ENCODE measurements at places on chromosomes 13 and 19. TPM values are rescaled to one million over a fixed set of nuclear protein-coding genes. Genes with fewer than 3 reads are reported as not detected.

DNA sequence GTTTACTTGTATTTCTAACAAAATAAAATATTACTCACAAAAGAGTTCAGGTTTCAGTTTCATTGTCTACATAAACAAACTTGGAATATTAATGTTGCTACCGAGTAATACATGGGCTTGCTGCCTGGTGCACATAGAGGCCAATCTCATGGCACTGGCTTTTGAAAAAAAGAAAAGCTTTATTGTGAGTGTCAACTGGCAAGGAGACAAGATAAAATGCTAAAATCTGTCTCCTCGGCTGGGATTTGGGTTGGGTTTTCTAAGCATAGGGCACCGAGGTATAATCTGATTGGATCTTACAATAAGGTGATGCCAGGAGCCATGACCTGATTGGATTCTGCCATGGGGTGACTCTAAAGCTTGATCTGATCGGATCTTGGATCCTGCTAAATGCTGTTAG, 1519.9 kb upstream of the MIR17HG start:
- no peak for DNase-seq

DNA sequence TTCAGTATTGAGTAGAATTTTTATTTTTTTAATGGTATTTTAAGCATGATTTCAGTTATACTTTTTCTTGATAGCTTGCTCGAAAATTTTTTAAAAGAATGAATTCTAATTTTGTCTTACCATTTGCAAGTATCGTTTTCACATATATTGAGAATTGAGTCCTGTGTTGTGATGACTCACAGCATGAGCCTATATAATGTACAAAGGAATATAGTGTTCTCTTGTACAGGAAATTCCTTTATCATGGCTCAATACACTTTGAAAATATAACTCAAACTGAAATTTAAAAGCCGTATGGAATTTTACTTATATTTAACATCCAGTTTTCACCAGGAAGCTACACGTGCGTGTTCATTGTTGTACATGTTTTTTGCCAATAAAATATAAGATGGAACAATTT, 161.1 kb upstream of the TMTC4 start:
- no peak for DNase-seq

- DNase-seq, result no peak
Measured at GRCh38 chr19:1575323-1576241, 7.5 kb upstream of the MEX3D start.

DNA sequence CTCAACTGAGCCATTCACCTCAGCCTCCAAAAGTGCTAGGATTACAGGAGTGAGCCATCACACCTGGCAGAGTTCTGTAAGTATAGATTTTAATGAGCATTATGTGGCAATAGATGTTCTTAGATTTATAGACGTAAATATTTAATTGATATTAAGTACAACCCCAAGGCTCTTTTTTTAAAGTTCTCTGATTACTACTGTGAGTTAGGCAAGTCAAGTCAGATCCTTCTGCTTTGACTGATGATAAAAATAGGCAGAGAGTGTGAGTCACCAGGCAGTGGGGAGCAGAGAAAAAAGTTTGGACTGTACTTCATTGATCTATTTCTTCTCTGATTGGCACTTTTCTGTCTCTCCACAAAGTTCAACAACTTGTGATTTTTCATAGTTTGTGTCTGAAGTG, 1379.9 kb downstream of the UQCRFS1 start:
- no peak for DNase-seq

- DNase-seq, result no peak
Measured at GRCh38 chr13:30807392-30807791, 72.0 kb downstream of the ALOX5AP start.

Gene MCF2L
- 78.7 TPM for total RNA-seq

DNA sequence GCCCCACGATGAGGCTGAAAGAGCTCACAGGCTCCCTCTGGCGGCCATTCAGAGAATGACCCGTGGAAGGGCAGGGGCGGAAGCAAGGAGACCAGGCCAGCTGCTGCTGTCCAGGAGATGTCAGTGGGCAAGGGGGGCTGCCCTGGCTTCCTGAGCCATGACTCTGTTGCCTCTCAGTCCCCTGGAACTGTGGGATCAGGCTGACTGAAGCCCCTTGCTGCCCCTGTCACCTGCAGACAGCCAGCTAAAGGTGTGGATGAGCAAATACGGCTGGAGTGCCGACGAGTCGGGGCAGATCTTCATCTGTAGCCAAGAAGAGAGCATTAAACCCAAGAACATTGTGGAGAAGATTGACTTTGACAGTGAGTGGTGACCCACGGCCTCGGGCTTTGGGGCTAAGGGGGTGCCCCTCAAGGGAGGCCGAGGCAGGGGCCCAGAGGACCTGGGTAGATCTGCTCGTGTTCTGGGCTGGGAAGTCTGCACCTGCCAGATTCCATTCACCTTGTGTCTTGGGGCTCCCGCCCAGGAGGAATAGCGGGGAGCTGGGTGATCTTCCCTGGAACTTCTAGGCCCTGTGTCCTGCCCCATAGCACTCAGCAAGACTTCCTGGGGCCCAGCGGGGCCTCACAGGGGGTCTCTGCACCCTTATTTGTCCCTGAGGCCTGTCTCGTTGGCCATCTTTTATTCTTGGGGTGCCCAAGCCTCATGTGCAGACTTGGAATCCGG, 12.5 kb upstream of the ACTN4 start:
- DNase-seq, result peak; percentile 75

DNA sequence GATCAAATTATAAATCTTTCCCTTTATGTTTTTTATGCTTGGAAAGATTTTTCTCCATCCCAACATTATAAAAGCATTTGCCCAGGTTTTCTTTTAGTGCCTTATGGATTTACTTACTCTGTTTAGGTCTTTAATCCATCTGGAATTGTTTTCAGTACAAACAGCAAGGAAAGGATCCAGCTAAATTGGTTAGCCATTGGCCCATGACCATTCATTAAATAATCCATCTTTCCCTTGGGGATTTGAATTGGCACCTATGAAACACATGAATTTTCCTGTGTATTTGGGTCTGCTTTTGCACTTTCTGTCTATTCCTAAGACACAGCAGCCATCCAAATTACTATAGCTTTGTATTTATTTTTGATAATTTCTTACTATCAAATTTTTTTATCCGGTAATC, 28.8 kb upstream of the SHKBP1 start:
- no peak for DNase-seq
